Activated naive CD4-positive, alpha-beta T cell treated with anti-CD3 and anti-CD28 coated beads for 36 hours (primary cell): ENCODE measurements at places on chromosomes 1 and 21.

DNA sequence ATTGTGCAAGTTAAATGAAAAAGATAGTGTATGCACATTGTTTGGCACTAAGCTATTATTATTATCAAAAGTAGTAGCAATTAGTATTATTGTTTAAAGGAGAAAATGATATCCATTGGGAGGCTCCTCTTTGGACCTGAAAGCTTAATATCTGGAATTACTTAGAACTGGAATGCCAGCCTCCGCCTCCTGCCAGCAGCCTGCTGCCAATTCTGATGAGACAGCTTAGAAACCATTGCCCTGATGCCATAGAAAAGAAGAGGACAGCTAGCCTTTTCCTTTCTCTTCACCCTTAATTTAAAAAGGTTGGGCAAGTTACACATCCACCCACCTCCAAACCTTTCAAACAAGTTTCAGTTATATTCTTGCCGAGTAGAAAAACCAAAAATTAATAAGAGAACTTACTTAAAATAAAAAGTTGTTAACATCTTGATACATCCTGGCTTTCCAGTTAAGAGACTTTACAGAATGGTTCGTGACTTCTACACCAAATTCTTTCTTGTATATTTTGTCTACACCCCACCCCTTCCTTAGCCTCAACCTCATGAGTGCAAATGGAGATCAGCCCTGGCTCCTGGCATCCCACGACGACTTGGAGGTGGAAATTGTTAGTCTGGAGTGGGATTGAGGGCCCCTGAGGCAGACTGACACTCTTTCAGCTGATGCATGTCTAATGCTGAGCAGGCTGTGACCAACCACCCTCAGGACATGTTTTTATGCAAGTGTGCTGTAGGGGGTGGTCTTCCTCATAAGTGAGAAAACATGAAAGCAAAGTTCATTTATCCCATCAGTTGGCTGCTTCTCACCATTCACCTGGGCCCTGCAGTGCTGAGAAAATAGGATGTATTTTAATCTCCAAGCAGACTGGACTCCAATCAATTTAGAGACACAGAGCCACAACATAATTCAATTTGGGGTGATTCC is 120.6 kb downstream of the KCNJ15 start:
- H3K4me3 ChIP-seq, result no peak overlapping the region
- H3K27ac ChIP-seq, result no peak overlapping the region
- DNase-seq, result no peak
- H3K27me3 ChIP-seq, result peaks cover 10% of the 10 kb centered on the region
- H3K36me3 ChIP-seq, result no peaks in the 10 kb centered on the region

GRCh38 chr1:191662051-191662450 is 496.2 kb upstream of the RGS18 start:
- DNase-seq, result no peak
- no peaks in the 10 kb centered on the region for H3K27me3 ChIP-seq
- H3K4me3 ChIP-seq, result no peak overlapping the region
- H3K4me1 ChIP-seq, result no peaks in the 10 kb centered on the region
- H3K27ac ChIP-seq, result no peak overlapping the region
- no peaks in the 10 kb centered on the region for H3K36me3 ChIP-seq

GRCh38 chr1:78284354-78284753 is 206.4 kb upstream of the PTGFR start:
- no peaks in the 10 kb centered on the region for H3K4me1 ChIP-seq
- no peak overlapping the region for H3K4me3 ChIP-seq
- no peak overlapping the region for H3K27ac ChIP-seq
- no peak for DNase-seq

DNA sequence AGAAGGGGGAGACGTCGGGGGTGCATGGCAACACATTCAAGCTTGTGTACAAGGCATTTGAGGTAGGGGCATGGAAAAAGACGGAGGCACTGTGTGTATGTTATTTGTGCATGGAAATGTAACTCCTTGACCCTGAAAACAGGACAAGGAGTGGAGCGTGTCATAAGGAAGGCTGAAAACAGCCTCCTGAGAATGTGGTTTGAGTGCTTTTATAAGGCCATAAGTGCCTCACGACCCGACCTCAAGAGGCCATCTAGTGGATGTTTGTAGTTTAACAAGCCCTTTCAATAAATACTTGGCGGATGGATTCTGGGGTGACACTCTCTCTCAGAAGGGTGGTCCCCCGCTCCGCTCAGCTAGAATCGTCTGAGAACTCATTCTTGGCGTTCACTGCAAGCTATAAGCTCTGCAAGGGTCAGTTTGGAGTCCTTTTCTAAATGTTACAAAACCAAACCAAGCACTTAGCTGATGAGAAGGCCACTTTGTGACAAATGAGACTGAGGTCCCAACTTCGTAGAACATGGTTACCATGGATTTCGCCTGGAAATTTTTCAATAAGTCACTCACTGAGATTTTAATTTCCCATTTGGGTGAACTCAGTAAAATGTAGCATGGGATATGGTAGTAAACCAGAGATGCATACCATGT is 38.8 kb upstream of the CLCA4 start:
- H3K27ac ChIP-seq, result no peak overlapping the region
- no peaks in the 10 kb centered on the region for H3K36me3 ChIP-seq
- peaks cover 3% of the 10 kb centered on the region for H3K4me1 ChIP-seq
- H3K27me3 ChIP-seq, result peaks cover 3% of the 10 kb centered on the region
- H3K4me3 ChIP-seq, result no peak overlapping the region

GRCh38 chr1:232978815-232979214 is 28.4 kb downstream of the NTPCR start:
- peak overlapping the region; percentile 47 for H3K27ac ChIP-seq
- peaks cover 18% of the 10 kb centered on the region for H3K4me1 ChIP-seq
- peaks cover 24% of the 10 kb centered on the region for H3K36me3 ChIP-seq
- no peaks in the 10 kb centered on the region for H3K27me3 ChIP-seq
- DNase-seq, result no peak

GRCh38 chr1:185530215-185530614 is 204.0 kb upstream of the HMCN1 start:
- no peak overlapping the region for H3K4me3 ChIP-seq
- H3K27ac ChIP-seq, result no peak overlapping the region
- no peaks in the 10 kb centered on the region for H3K36me3 ChIP-seq
- H3K27me3 ChIP-seq, result no peaks in the 10 kb centered on the region
- no peaks in the 10 kb centered on the region for H3K4me1 ChIP-seq
